ENCODE measurements at places on chromosomes 16 and 17.

GRCh38 chr17:46139432-46140210, 53.6 kb downstream of the KANSL1 start:
- no peak for DNase-seq

- DNase-seq = peak; percentile 46
These were observed at the start of gene FLII for GRCh38 chr17:18258356-18259038. FLII (minus strand) TSS chr17:18258738; CDS start chr17:18258690, 48 bp downstream.

GRCh38 chr17:61131585-61131984, 268.1 kb upstream of the TBX2 start:
- no peak for DNase-seq

- DNase-seq = no peak
These were observed 69.7 kb upstream of the FA2H start for GRCh38 chr16:74844041-74844980.

DNA sequence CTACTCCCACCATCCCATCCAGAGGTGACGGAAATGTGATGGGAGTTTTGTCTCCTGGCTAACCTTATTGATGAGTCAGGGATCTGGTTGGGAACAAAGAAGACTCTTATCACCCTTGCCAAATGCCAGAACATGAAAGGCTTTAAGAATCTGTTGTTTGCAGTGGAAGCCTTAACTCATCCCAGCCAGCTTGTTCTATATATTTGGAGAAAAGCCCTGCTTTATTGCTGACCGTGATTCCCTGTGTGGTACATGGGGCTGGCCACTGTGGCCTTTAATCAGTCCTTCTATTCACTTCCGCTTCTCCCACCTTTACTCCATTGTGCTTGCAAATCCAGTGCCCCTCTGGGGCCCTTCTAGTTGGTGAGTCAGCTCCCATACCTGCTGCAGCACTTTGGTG, 156.6 kb downstream of the PHKB start:
- DNase-seq = no peak

DNA sequence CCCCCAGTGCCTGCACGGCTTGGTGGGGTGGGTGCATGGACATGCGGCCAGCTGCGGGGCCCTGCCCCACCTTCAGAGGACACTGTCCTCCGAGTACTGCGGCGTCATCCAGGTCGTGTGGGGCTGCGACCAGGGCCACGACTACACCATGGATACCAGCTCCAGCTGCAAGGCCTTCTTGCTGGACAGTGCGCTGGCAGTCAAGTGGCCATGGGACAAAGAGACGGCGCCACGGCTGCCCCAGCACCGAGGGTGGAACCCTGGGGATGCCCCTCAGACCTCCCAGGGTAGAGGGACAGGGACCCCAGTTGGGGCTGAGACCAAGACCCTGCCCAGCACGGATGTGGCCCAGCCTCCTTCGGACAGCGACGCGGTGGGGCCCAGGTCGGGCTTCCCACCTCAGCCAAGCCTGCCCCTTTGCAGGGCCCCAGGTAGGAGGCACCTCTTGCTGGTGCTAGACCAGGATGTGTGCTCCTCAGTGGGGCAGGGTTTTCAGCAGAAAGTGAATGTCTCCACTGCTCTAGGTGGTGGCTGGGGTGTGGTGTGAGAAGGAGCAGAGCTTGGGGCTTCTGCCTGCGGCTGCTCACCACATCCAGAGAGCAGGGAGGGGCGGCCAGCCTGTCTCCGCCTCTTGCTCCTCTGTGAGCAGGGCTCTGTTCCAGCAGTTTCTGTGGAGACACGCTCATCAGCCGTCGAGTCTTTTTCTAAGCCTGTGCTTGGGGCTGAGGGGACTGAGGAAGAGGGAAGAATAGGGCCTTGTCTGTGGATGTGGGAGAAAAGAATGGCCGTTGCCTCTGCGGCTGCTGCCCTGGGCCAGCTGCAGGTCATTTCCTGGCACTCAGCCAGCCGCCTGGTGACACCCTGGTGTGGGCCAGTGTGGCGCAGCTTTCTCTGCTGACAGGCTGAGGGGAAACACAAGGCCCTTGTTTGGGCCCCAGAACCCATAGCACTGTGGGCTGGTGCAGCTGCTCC, 2.2 kb downstream of the ZNF276 start:
- DNase-seq = no peak

DNA sequence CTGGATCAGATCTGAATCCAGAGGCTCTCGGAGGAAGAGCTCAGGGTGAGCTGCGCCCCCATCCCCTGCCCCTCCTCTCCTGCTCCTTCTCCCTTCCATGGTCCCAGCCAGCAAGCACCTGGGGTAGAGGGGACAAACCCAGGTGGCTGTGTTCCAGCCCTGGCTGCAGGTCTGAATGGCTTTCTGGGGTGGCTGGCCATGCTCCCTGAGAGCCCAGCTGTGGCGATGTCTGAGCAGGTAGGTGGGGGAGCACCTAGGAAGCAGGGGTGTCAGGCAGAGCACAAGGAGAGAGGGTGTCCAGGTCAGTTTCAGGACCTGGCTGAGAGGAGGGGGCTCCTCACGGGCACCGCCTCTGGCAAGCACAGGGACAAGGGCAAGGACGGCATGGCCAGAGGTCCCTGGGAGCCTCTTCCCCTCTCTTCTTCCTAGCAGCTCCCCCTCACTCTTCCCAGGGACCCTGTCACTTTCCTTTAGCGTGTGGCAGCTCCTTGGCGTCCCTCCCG, 310.0 kb downstream of the SEC14L1 start:
- DNase-seq = no peak

GRCh38 chr16:14106457-14106856, 35.3 kb downstream of the MRTFB start:
- DNase-seq = no peak

DNA sequence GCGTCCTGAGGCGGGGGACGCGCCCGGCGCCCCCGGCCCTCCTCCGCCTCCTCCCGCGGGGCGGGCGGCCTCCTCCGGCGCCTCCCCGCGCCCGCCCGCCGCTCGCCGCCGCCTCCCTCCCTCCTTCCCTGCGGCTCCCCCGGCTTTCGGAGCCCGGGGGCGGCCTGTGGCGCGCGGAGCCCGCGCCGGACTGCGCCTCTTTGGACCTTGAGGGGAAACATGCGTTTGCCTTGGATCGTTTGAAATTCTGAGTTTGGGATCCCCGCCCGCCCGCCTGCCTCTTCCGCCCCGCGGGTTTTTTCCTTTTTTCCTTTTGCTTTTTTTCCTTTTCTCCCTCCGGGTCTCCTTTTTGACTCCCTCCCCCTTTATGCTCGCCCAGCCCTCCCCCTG, 390 bp downstream of the ZNRF1 start:
- DNase-seq = no peak

DNA sequence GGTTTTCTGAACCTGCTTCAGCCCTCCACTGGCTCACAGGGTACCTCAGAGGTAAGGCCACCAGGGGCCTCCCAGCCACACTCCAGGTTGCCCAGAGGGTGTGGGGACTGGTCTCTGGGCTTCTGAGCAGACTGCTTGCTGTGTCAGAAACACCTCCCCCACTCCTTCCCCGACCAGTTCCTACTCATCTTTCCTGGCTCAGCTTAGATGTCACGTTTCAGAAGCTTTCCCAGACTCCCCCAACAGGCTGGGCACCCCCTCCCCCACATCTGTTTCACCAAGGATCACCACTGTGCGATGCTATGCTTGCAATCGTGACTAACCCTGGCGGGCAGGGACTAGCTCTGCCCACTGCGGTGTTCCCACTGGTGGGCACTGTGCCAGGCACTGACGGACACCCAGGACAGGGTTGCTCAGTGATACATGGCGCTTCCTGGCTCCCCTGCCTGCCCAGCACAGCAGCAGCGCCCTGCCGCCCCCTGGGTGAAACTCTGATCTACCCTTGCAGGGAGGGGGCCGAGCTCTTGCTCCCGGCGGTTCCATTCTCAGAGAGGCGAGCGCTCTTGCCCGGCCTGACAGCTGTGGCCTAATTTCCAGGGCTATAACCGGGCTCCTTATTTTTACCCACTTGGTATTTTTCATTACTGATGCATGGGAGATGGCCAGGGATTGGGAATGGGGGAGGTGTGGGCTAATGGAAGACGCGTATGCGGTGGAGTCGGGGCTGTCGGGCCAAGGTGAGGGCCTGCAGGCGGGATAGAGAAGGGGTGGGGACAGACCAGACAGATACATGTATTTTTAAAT, 29.4 kb upstream of the MTSS2 start:
- DNase-seq = peak; percentile 65

DNA sequence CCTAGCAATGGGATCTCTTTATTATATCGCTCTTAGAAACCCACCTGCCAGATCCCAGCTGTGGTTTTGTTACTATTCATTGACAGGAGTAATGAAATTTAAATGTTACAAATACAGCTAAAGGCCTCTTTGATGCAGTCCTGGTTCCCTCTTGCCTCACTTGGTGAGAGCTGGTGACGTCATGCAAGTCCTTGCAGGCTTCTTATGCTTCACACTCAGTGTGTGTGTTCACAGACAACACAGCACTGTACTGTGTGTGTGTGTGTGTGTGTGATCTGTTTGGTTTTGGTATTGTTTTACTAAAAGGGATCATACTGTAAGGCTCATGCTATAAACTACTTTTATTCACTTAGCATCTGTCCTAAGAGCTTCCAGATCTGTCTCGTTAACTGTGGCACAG, 75.0 kb downstream of the USP22 start:
- no peak for DNase-seq

DNA sequence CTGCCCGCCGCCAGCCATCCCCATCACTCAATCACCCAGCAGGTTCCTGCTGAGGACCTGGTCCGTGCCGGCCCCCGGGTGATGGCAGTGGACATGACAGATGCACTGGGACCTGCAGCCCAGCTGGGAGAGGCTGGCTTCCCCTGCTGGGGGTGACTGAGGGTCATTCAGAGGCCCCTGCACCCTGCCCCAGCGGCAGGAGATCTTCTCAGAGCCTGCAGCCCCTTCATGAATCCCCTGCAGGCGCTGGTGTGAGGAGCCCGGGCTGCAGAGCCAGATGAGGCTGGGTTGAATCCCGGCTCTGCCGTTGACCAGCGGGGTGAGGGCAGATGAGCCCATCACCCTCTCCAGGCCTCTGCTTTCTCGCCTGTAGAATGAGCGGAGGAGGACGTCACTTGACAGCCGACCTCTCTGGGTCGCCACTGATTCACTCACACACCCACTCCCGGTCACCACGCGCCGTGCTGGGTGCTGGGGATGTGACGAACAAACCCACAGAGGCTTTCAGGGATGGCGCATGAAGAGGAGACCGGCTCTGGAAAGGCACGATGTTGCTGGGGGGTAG, 95.2 kb upstream of the CIBAR2 start:
- no peak for DNase-seq

- DNase-seq = no peak
These were observed 7.8 kb upstream of the CAMKK1 start for GRCh38 chr17:3900646-3901045.

- no peak for DNase-seq
These were observed 1.8 kb downstream of the GGNBP2 start for GRCh38 chr17:36546418-36547093.

DNA sequence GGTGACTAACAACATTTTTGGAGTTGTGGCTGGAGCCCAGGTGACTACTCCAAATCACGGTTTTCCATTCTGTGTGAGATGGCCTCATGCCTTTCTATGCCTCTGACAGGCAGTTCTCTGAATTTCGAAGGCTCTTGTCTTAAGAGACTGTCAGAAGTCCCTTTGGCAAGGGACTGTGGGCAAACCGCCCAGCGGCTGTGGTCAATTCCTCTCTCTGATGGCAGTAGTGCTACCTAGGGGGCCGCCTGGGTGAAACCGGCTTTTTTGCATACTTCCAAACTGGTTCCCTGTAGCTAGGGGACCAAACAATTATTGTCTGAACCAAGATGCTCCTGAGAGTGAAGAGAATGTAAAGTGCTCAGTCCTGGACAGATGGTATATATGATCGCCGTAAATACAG, 86.3 kb downstream of the SDR42E1 start:
- DNase-seq = no peak

DNA sequence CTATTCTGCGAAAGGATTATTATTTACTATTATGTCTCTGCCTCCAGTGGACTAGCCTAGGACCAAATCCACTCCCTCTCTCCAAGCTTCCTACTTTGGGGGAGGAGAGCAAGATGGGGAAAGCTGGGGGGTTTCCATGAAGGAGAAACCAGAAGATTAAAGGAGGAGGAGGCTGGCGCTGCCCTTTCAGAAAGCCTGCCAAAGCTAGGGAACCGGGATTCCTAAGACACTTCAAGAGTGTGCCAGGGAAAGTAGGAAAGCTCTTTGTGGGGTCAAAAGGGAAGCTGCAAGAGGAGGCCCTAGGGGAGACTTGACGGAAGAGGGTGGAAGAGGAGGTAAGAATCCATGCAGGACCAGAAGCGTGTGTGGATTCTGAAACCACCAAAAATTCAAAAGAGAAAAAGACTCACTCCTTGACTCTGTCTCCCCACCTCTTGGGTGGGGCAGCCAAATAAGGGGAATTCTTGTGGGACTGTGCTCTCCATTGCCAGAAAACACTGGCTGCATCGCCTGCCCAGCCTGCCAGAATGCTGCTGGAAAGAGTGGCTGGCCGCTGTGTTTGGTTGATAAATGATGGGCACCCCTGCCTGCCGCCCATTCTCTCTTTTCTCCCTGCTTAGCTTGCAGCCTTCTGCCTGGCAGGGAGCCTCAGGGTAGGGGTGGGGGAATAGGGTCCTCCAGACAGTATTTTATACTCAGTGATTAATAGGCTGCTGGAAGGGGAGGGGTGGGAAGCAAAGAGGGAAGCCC, 11.8 kb upstream of the KAT7 start:
- no peak for DNase-seq

GRCh38 chr17:71764505-71764904, 356.3 kb upstream of the SOX9 start:
- DNase-seq = no peak

All from left lung (tissue), 14 donors.